Frontal cortex (tissue), 4 donors: ENCODE measurements at places on chromosomes 13 and 19. TPM values are rescaled to one million over a fixed set of nuclear protein-coding genes. Genes with fewer than 3 reads are reported as not detected.

The ZIK1 gene
- 29.8 TPM for total RNA-seq

The GRIN3B gene
- under 0.01 TPM for total RNA-seq

The SIGLEC10 gene
- 1.2 TPM for total RNA-seq

The OR7A5 gene
- total RNA-seq: not detected

The ZNF229 gene
- total RNA-seq: 30.6 TPM

The ZNF470 gene
- total RNA-seq: 15.1 TPM

The KLF1 gene
- total RNA-seq: 0.41 TPM

The FGF22 gene
- under 0.01 TPM for total RNA-seq

The ZNF844 gene
- 13.5 TPM for total RNA-seq

The SELENOV gene
- 0.41 TPM for total RNA-seq

The ICAM4 gene
- total RNA-seq: 0.41 TPM

The EPSTI1 gene
- 1.2 TPM for total RNA-seq

The ZNF226 gene
- 37.9 TPM for total RNA-seq

The F10 gene
- 0.82 TPM for total RNA-seq

The KLK11 gene
- total RNA-seq: not detected

The TGFBR3L gene
- total RNA-seq: not detected
